ENCODE measurements at places on chromosomes 6 and 20.
A peak's percentile ranks its signal among the peaks of the same experiment; 100 is the strongest.

- no peak for DNase-seq
Observed at GRCh38 chr6:19309661-19310060, 527.5 kb upstream of the ID4 start.

GRCh38 chr6:36822506-36823269 is 16.6 kb downstream of the CPNE5 start:
- no peak for DNase-seq

DNA sequence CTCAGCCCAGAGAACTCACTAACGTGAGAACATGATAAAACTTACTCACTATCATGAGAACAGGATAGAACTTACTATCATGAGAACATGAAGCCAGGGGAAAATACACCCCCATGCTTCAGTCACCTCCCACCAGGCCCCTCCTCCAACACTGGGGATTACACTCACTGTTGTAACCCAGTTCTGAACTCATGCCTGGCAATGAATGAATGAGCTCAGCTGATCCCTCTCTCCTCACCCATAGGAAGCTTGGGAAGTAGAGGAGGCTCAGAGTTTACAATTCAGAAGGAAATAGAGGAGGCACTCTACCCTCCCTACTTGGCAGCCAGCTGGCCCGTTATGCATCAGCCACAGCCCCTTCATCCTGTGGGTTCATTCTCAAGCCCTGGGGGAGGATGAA is 102.5 kb downstream of the EYA2 start:
- no peak for DNase-seq

DNA sequence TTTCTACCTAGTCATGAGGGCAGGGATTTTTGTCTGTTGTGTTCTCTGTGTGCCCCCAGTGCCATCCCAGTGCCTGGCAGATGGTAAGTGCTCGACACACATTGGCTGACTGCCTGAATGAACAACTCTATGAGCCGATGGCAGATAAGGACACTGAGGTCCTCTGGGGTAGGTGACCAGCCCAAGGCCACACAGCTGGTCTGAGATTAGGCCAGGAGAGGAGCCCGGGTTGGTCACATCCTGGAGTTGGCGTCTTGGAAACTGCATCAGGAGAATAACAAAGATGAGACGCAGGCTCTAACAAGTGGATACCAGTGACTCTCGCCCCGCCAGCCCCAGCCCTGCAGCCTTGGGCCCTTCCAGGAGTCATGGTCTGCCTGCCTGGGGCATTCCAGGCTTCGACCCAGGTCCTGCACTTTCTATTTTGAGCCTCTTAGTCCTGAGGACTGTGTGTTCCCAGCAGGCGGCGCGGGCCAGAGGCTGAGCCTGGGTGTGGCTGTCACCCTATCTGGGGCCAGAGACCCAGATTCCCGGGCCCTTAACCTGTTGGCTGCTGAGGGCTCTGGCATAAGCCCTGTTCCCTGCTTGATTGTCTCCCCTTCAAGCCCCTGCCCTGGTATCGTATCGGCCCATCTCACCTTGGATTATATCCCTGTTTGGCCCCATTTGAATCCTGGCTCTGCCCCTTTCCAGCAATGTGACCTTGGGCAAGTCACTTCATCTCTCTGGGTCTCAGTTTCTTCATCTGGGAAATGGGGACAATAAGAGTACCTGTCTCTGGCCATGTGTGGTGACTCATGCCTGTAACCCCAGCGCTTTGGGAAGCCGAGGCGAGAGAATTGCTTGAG is 88.3 kb downstream of the CEBPB start:
- DNase-seq, result peak; percentile 28

DNA sequence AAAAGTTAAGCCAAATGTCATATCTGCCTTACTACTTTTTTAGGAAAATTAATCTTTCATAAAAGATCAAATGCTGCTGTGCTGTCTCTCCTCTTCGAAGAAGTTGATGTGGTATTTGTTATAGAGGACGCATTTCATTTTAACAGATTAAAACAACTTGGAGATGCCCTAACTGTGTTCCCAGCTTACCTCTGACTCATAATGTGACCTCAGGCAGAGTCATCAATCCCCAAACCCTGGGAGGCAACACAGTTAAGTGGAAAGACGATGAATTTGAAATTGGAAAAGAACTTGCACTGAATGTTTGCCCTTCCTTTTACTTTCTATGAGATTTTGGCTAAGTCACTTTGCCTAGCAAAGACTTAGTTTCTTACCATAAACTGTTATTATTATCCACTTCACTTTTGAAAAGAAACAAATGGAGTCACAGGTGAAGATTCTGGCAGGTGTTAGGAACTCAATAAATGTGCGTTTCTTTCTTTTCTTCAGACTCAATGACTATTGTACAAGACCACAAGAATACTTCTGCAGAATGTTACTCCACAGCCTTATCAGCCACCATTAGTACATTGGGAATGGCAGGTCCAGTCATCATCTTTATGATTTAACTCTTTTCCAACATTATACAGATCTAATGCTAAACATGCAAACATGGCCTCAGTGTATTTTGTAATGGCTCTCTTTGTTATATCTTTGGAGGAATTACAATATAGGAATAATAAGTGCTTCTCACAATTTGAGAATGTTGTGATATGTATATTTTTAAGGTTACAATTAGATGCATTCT is 102.6 kb downstream of the COL21A1 start:
- DNase-seq, result peak; percentile 24

GRCh38 chr20:840858-841567 is 7.5 kb downstream of the FAM110A start:
- peak; percentile 23 for DNase-seq

GRCh38 chr20:14820771-14821170 is 483.4 kb upstream of the FLRT3 start:
- peak; percentile 35 for DNase-seq

GRCh38 chr6:129100164-129100563 is 217.2 kb downstream of the LAMA2 start:
- DNase-seq, result no peak

DNA sequence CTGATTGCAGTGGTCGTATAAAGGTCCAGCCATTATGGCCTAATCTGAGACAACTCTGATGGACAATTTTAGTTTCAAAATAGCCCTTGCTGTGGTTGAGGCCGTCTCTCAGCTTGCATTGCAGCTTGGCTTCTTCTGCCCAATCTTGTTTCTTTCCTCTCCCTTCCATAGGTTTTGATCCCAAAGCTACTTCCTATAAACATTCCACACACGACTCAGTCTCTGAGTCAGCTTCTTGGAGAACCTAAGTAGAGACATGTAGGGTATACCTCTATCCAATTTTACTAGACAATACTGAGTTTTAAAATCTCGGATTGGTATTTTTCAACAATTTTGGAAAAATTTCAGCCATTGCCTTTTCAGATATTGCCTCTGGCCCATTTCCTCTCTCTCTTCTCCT is 13.4 kb downstream of the IYD start:
- no peak for DNase-seq

DNA sequence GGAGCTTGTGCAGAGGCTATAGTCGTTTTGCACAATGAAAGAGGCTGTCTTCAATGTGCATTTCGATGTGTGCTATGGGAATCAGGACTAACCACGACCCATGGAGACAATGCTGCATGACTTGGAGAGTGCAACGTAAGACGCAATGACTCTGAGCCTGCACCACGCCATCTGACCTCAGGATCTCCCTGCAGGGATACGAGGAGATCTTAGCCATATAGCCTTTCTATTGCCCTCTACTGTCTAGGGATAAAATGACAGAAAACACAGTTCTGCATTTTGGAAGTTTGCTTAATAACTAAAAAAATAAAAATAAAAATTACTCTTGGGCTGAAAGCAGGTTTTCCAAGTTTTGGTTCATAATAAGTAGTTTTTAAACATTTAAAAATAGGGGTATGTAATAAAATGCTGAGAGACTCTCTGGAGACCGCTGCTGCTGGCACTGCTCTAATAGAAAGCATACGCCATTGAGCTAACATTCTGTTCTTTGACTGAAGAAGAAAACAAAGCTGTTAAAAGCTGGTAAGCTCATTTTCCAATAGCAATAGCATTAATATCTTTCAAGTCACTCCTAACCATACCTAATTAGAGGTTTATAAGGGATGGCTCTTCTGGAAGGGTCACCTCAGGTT is 87.2 kb downstream of the PDE7B start:
- DNase-seq, result peak; percentile 78

DNA sequence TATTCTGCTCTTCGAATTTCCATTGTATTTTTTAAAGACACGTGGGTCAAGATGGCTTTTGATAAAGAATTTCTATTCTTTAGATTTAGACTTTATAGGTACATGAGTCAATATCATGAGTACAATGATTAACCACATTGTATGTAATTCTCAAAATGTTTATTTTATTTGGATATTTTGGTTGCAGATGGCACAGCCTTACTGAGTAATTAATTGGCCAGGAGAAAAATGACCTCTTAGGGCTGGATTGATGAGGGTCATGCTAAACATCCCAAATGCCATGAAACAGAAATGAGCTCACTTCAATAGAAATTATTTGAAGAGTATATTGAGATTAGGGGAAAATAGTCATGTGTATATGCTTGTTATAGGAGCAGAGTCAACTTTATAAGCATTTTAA is 131.2 kb upstream of the CCN2 start:
- DNase-seq, result no peak

All from choroid plexus epithelial cell (primary cell).